Muscle of back (tissue), 13 donors: ENCODE measurements at places on chromosomes 3 and 15. TPM values are rescaled to one million over a fixed set of nuclear protein-coding genes. Genes with fewer than 3 reads are reported as not detected.

Gene GOLGA6L10
- polyA plus RNA-seq: 0.43 TPM

Gene STRIT1
- polyA plus RNA-seq: 44.8 TPM

Gene SYNPR
- not detected for polyA plus RNA-seq

Gene PARP3
- polyA plus RNA-seq: 6.6 TPM

Gene FRG2C
- polyA plus RNA-seq: not detected

Gene RTP1
- 0.09 TPM for polyA plus RNA-seq

Gene CMTM7
- polyA plus RNA-seq: 17.9 TPM

Gene PTX3
- 11.1 TPM for polyA plus RNA-seq

Gene GHSR
- not detected for polyA plus RNA-seq

Gene SLC24A5
- not detected for polyA plus RNA-seq

Gene RARRES1
- 2.3 TPM for polyA plus RNA-seq

Gene SLC22A14
- polyA plus RNA-seq: 0.22 TPM

Gene NAALADL2
- 8.7 TPM for polyA plus RNA-seq

Gene PLAAT1
- 22.7 TPM for polyA plus RNA-seq

Gene ATP13A5
- 0.39 TPM for polyA plus RNA-seq

Gene CPB1
- polyA plus RNA-seq: 1.3 TPM

Gene BLM
- polyA plus RNA-seq: 6.5 TPM

Gene ZIC4
- 12.6 TPM for polyA plus RNA-seq

Gene CELF6
- 0.72 TPM for polyA plus RNA-seq

Gene PP2D1
- 0.94 TPM for polyA plus RNA-seq

Gene ACAD9
- 25.6 TPM for polyA plus RNA-seq

Gene SLC2A2
- not detected for polyA plus RNA-seq

Gene ERICH6
- 0.13 TPM for polyA plus RNA-seq

Gene GABRR3
- not detected for polyA plus RNA-seq

Gene UCN2
- polyA plus RNA-seq: not detected

Gene GOLGA8K
- polyA plus RNA-seq: 1.7 TPM

Gene MAP6D1
- polyA plus RNA-seq: 18.4 TPM

Gene GAP43
- 1.4 TPM for polyA plus RNA-seq

Gene GOLGA6D
- polyA plus RNA-seq: 0.43 TPM

Gene RAB43
- 0.78 TPM for polyA plus RNA-seq

Gene LDHAL6B
- polyA plus RNA-seq: not detected

Gene ROPN1
- not detected for polyA plus RNA-seq

Gene CLDN16
- 0.20 TPM for polyA plus RNA-seq

Gene UROC1
- 0.07 TPM for polyA plus RNA-seq

Gene SEMA7A
- 5.7 TPM for polyA plus RNA-seq

Gene GNAT1
- not detected for polyA plus RNA-seq

Gene ICE2
- polyA plus RNA-seq: 27.3 TPM

Gene NUSAP1
- 49.4 TPM for polyA plus RNA-seq

Gene MRPS25
- polyA plus RNA-seq: 39.9 TPM

Gene TTLL13
- 0.56 TPM for polyA plus RNA-seq

Gene NR2E3
- 2.3 TPM for polyA plus RNA-seq

Gene HRG
- not detected for polyA plus RNA-seq

Gene CBLB
- 20.5 TPM for polyA plus RNA-seq

Gene CYP1A2
- not detected for polyA plus RNA-seq

Gene RASGRP1
- 0.14 TPM for polyA plus RNA-seq

Gene GABRA5
- 0.14 TPM for polyA plus RNA-seq

Gene BCHE
- 59.4 TPM for polyA plus RNA-seq

Gene SOX14
- not detected for polyA plus RNA-seq

Gene EPHA6
- 0.30 TPM for polyA plus RNA-seq
